ENCODE measurements at places on chromosomes 5 and 9. TPM values are rescaled to one million over a fixed set of nuclear protein-coding genes. Genes with fewer than 3 reads are reported as not detected.

The CA9 gene
- total RNA-seq: 0.48 TPM

The NRG2 gene
- 5.1 TPM for total RNA-seq

The ADAMTS2 gene
- 5.9 TPM for total RNA-seq

The APBA1 gene
- total RNA-seq: 1.9 TPM

The FAM221B gene
- not detected for total RNA-seq

The ETF1 gene
- 86.8 TPM for total RNA-seq

The FOXD4 gene
- not detected for total RNA-seq

The CEL gene
- 0.59 TPM for total RNA-seq

The WHRN gene
- total RNA-seq: 0.35 TPM

The SPATA31C1 gene
- not detected for total RNA-seq

The ADGRD2 gene
- not detected for total RNA-seq

The PTGS1 gene
- 2.9 TPM for total RNA-seq

The SLC34A1 gene
- total RNA-seq: not detected

The CBY3 gene
- total RNA-seq: not detected

The PAIP2 gene
- total RNA-seq: 133 TPM

The DMGDH gene
- total RNA-seq: 0.86 TPM

The PROB1 gene
- 34.7 TPM for total RNA-seq

The LCN12 gene
- 20.7 TPM for total RNA-seq

The BRINP1 gene
- 1.7 TPM for total RNA-seq

The DMRT1 gene
- not detected for total RNA-seq

The POLE3 gene
- total RNA-seq: 16.9 TPM

The MYO10 gene
- total RNA-seq: 4.6 TPM

The ANKRD33B gene
- total RNA-seq: 15.2 TPM

The TRIM14 gene
- 1.8 TPM for total RNA-seq

The SURF6 gene
- total RNA-seq: 14.2 TPM

The SLC45A2 gene
- 0.16 TPM for total RNA-seq

The EIF4E1B gene
- not detected for total RNA-seq

The GALNT12 gene
- total RNA-seq: 0.38 TPM

The SLC36A3 gene
- total RNA-seq: not detected

The CCDC69 gene
- 116 TPM for total RNA-seq

The UBAC1 gene
- total RNA-seq: 90.3 TPM

The CDH12 gene
- not detected for total RNA-seq

The DBH gene
- not detected for total RNA-seq

The TNFSF15 gene
- 0.03 TPM for total RNA-seq

The LCN1 gene
- not detected for total RNA-seq

The ZFP2 gene
- 1.2 TPM for total RNA-seq

The FOXD1 gene
- 0.54 TPM for total RNA-seq

The SLC6A3 gene
- total RNA-seq: 0.19 TPM
